ACHN (cell line): ENCODE measurements at places on chromosomes 6 and 20.

DNA sequence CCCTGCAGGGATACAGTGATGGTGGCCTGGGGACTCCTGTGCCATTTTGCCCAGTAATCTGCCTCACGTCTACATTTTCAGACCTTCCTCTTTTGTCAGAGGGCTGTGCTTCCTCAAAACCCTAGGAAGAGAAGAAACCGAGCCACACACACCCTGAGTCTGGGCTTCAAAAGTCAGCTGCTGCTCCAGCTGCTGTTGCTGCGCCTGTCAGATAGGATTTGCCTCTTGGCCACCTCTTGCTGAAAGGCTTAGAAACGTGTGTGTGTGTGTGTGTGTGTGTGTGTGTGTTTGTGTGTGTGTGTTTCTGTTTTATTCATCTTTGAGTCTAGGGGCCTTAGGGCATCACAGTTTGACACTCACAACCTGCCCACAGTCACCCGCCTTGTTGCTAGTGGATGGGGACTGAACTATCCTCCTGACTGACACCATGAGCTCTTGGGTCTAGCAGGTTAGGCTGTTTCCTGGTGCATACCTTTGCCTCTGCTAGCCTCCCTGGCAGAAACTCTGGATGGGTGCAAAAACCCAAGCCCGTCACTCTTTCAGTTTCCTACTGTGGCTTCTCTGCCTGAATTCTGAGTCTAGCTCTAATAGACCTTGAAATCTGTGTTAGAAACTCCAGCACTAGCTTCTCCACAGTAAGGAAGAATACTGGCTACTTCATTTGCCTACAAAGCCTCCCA is 94.9 kb upstream of the CEP85L start:
- DNase-seq, result no peak

DNA sequence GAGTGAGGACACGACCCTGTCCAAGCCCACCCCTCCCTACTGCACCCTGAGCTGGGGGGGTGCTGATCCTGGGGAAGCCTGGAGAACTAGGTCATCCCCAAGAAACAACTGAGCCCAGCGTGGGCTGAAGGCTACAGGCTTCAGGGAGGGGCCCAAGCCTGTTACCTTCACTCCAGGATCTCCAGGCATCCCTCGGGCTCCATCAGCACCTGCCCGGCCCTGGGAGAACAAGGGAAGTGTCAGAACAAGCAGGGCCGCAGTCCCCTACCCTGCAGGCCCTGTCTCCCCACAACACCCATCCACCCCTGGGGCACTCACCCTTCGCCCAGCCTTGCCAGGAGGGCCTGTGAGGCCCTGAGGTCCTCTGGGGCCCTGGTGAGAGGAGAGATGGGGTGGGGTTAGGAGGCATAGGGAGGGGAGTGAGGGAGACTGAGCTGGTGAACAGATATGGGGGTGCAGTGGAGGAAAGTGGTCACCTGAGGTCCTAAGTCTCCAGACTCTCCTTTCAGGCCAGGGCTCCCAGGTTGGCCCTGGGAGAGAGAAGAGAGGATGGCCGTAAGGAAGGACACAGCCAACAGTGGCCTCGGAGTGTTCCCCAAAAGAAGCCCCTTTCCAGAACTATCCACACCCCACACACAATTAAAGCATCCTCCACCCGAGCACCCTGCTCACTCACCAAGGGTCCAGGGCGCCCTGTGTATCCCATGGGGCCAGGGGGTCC is 13.4 kb downstream of the COL11A2 start:
- no peak for DNase-seq

DNA sequence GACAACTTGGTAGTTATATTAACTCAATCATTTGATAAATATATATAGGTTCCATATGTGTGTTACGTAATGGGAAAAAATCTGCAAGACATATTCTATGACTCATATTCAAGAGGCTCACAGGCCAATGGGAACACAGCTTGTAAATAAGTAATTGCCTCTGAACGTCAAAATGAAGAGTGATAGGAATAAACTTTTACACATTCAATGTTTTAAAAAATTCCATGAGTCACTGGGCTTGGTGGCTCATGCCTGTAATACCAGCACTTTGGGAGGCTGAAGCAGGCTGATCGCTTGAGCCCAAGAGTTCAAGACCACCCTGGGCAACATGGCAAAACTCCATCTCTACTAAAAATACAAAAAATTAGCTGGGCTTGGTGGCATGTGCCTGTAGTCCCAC is 209.4 kb upstream of the MCHR2 start:
- DNase-seq, result peak; percentile 87

DNA sequence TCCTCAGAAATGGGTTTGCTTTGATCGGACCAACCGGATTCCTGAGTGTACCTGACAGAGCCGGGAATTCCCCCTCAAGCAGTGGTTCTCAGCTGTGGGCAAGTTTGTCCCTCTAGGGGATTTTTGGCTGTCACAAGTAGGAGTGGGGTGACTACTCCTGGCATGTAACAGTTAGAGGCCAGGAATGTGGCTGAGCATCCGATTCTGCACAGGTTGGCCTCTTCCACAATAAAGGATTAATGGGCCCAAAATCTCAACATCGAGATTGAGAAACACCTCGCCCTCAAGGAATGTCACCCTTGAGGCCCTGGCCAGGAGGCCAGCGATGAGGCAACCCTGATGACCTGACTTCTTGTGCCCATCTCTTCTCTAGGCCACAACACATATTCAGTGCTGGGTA is 7.9 kb downstream of the AGPAT4 start:
- DNase-seq, result peak; percentile 28

GRCh38 chr6:134934793-134935485 is 15.0 kb downstream of the ALDH8A1 start:
- no peak for DNase-seq

GRCh38 chr20:34403063-34403827 is 40.2 kb downstream of the ITCH start:
- no peak for DNase-seq

- DNase-seq, result no peak
Observed at GRCh38 chr6:118788702-118789101, 105.2 kb upstream of the ASF1A start.

DNA sequence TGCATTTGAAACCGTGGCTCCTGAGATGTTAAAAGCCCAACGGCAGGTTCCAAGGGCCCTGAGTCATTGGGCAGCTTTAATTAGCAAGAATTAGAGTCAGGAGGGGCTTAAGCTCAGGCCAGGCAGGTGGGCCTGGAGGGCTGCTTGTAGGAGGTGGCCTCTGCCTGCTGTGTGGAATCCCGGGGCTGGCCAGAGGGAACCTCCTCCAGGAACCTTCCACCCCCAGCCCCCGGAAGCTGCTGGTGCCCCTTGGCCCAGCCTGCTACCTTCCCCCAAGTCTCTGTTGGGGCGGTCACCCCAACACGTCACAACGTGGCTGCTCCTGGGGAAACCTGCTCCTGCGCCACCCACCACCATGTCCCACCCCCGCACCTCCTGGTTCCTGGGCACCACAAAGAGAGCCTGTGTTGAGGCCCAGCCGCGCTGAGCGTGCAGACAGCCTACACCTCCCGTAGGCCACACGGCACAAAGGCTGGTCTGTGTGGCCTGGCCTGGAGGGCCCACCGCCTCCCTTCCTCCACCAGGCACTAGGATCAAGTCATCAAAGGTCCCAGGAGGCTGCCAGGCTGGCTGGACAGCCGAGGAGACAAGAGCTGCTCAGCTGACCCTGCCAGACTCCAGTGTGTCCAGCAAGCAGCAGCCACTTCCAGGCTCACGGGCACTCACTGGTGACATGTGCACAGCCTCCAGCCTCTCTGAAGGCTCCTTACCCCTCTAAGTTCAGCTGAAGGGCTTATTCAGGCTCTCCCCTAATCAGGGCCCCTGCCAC is 86.3 kb downstream of the SNX5 start:
- no peak for DNase-seq

- DNase-seq, result no peak
Observed at GRCh38 chr20:23874747-23875146, 4.8 kb downstream of the CST5 start.

GRCh38 chr20:17845701-17846475 is 122.7 kb downstream of the SNX5 start:
- no peak for DNase-seq

DNA sequence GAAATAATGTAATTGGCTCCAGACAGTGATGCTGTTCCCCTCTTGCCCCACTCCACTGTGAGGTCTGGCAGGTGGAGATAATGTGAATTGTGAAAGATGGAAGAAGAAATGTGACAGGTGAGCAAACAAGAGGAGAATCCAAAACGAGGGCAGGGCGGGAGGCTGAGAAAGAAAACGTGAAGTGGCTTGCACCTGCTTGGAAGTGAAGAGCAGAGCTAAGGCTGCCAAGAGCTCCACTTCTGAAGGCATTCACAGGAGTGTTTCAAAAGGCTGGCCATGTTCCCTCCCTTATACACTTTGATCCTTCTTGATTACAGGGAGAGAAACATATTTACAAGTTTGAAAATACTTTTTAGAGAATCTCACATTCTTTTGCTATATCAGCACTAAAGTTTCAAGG is 359.4 kb downstream of the EPHA7 start:
- DNase-seq, result no peak

GRCh38 chr6:26272171-26272637 is 92.8 kb upstream of the BTN3A2 start:
- no peak for DNase-seq

- no peak for DNase-seq
Observed at GRCh38 chr6:138455746-138456400, 43.4 kb downstream of the NHSL1 start.

DNA sequence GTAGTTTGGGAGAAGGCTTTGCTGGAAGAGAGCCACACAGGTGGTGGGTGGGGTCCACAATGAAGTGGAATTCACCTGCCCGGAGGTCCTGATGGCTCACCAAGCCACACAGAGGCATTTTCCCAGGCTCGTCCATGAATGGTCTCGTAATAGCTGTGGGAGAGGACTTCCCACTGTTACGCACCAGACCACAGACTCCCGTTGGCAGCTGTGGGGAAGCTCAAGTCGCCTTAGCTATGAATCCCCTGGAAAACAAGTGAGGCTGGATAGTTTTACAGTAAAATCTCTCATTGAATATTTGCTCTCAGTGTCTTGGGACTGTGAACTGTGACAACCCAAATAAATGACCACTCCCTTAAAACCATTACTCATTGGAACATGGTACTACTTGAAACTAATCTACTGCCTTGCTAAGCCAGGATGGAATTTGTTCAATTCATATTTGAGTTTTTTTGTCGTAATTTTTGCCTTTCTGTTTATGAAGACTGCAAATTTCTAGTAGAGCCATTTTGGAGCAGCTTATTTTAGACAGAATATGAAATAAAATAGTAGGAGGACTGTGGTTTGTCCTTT is 79.4 kb downstream of the JAG1 start:
- DNase-seq, result no peak

DNA sequence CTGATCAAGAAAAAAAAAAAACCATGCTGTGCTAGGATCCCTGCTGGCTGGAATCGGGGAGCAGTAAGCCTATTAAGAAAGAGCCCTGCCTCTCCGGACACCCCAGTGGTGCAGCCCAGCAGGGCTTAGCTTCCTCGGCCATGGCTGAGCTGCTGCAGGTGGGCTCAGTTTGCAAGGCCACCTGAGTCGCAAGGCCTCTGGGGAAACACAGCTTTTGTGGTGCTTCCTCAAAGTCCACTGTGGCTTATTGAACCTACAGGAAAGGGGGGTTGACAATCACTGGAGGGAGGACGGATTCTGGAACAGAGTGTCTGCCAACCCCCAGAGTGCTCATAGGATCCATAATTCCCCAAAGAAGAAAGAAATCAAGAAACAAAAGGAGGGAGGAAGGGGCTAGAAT is 240.8 kb downstream of the SMOC2 start:
- no peak for DNase-seq

DNA sequence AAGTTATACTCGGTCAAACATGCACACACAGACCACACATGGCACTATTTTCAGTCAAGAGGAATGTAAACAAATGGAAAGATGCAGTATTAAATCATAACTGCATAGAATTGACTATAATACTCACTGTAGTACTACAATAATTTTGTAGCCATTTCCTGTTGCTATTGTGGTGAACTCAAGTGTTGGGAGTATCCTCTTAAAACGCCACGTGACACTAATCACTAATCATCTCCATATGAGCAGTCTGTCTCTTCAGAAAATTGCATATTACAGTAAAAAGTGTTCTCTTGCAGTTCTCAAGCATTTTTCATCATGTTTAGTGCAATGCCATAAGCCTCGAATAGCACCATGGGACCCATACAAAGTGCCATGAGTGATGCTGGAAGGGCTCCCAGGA is 258.7 kb upstream of the ID4 start:
- no peak for DNase-seq

- DNase-seq, result no peak
Observed at GRCh38 chr20:17690144-17690543, 8.1 kb upstream of the RRBP1 start.

DNA sequence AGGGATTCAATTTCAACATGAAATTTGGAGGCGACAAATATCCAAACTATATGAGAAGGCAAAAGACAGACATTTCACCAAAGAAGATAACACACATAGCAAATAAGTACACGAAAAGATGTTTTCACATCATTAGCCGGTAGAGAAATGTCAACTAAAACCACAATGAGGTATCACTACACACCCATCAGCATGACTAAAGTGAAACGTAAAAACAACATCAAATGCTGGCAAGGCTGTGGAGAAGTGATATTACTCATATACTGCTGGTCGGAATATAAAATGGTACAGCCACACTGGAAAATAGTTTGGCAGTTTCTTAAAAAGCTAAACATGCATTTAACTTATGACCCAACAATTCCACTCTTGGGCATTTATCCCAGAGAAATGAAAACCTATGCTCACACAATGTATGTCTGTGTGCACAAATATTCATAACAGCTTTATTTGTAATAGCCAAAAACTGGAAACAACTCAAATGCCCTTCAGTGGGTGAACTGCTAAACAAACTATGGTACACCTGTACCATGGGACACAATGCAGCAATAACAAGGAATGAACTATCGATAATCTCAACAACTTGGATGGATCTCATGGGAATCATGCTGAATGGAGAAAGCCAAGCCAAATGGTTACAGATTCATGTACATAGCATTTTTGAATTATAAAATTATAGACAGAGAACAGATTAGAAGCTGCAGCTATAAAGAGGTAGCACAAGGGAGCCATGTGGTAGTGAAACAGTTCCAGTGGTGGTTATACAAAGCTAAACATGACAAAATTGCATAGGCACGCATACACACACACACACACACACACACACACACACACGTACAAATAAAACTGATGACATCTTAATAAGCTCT is 8.6 kb downstream of the ADAT2 start:
- no peak for DNase-seq

DNA sequence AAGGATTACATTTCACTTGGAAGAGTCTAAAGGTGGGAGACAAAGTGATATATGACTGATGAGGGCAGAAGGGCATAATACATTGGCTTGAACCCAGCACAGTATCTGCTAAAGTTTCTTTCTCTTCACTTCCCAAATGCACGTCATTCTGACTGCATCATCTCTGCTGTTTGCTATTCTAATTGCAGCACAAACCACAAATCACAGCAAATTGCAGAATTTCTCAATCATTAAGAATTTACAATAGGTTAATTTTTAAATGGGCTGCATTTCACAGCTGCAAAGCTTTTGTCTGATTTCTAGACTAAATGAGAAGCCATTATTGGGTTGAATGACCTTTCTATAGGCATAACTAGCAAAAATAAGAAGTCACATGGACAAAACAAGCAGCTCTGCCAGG is 337.0 kb downstream of the RNGTT start:
- DNase-seq, result no peak

GRCh38 chr6:165854061-165854862 is 191.2 kb upstream of the PDE10A start:
- DNase-seq, result no peak

- no peak for DNase-seq
Observed at GRCh38 chr6:56916849-56917551, 37.9 kb upstream of the BEND6 start.
